Fibroblast of skin of right biceps (primary cell): ENCODE measurements at places on chromosomes 16 and 17.

DNA sequence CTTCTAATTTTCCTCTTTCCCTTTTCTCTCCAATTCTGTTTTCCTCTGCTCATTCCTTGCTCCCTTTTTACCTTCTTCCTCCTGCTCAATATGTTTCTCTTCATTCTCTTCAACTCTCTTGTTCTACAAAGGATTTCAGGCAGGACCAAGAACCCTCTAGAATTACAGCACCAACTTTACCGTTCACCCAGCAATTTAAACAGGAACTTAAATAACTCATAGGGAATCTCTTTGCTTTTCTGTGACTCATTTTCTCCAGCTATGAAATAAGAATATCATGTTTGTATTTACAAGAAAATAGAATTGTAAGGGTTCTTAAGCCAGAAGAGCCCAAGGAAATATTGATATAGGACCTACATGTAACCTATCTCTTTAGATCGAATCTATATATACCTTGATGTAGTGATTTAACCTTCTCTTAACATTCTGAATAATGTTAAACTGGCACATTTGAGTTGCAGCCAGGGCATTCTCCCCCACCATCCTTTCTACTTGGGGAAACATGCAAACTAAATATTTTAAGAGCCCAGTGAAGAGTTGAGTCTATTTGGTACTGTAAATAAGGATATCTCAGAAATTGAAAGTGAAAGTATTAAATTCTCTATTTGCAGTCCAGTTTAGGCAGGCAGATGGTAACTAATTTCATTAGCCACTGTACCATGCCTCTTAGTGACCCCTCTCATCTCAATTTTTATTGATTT, 137.0 kb downstream of the ANKFN1 start:
- DNase-seq: no peak

GRCh38 chr16:74695450-74696422, 4.9 kb downstream of the MLKL start:
- peak; percentile 85 for DNase-seq

DNA sequence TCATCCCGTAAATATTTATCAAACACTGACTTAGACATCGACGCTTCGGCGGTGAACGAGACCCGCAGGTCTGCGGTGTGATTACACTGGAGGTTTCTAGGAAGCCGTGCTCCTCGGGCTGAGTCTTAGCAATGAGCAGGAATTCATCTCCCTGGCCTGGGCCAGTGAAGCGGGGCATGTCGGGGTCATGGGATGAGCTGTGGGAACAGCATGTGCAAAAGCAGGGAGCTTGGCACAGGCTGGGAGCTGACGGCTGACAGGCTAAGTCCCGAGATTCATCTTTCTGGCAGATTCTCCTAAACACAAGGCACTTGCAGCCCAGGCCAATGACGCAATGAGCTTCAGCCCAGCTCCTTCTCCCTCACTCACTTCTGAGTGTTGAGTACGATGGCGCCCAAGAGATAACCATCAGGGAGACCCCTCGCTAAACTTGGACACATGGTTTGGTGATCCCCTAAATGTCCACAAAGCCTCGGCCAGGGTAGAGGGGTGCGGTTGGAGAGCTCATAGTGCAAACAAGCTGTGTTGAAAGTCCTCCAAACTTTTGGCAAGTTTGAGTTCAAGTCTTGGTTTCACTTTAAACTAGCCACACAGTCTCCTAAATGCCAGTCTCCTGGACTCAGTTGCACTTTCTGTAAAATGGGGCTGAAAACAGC, 12.8 kb downstream of the CRISPLD2 start:
- DNase-seq: peak; percentile 97

DNA sequence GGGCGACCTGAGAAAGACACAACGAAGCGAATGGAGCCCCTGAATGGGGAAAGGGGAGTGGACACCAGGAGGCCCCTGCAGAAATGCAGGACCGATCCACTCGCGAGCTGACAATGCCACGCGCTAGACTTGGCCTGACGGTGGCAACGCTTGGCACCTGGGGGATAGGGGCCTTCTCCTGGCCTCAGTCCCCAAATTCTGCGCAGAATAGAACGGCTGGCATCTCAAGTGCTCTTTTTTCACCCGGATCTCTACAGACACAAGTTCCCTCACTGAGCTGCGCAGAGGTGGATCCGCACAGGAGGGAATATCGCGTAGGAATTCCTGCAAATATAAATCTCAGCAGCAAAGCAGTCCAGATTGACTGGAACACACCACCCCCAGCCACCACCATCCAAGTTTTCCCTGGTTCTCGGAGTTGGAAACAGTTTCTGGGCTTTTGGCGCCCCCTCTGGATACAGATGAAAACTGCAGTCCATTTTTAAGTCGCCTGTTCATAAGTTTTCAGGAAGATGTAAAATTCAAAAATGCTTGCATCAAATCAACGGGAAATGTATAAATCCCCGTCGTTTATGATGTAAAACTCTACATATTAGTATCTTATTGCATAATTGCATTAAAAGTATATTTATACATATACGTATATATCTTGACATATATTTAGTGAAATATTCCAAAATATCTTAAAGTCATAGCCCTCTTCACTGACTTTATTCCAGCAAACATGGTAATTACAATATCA, 2.3 kb upstream of the SOX9 start:
- DNase-seq: peak; percentile 85

- no peak for DNase-seq
These were observed 9.9 kb downstream of the METTL22 start for GRCh38 chr16:8631373-8631772.

GRCh38 chr17:4795168-4795567, 796 bp upstream of the PSMB6 start:
- no peak for DNase-seq

GRCh38 chr17:17507465-17508011, 11.3 kb upstream of the RASD1 start:
- no peak for DNase-seq

GRCh38 chr16:159136-159849, 6.5 kb upstream of the HBM start:
- DNase-seq: no peak

DNA sequence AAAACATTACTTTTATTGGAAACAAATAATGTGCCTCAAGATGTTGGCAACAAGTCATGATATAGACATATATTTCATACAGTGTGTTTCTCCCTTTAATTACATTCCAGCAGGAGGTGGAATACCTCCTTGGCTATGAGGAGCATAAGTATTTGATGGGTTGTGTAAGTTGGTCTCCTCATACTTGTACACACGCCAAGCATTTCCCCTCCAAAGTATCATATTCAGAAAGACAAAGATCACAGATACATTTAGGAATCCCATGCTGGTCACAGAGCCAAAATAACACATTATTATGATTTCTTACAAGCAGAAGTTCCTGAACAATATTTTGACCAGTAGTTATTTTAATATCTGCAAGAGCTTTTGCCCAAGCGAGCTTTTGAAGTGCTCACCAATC, 57.8 kb downstream of the WSB1 start:
- DNase-seq: peak; percentile 76

DNA sequence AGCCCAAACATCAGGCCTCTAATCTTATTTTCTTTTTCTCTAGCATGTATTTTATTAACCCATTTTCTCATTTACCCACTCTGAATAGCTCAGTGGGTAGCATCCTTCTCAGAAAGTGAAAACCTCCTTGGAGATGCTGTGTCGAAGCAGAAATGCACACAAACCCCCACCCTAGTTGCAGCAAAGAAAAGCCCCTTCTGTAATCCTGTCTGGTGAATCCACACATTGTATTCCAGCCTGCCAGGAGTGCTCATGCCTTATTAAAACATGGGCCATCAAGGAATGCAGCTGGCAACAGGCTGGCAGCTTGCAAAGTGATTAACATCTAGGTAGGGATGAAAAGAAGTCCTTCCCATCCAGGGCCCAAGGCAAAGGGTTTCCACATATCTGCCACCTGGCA, 39.7 kb upstream of the AXIN2 start:
- DNase-seq: no peak

DNA sequence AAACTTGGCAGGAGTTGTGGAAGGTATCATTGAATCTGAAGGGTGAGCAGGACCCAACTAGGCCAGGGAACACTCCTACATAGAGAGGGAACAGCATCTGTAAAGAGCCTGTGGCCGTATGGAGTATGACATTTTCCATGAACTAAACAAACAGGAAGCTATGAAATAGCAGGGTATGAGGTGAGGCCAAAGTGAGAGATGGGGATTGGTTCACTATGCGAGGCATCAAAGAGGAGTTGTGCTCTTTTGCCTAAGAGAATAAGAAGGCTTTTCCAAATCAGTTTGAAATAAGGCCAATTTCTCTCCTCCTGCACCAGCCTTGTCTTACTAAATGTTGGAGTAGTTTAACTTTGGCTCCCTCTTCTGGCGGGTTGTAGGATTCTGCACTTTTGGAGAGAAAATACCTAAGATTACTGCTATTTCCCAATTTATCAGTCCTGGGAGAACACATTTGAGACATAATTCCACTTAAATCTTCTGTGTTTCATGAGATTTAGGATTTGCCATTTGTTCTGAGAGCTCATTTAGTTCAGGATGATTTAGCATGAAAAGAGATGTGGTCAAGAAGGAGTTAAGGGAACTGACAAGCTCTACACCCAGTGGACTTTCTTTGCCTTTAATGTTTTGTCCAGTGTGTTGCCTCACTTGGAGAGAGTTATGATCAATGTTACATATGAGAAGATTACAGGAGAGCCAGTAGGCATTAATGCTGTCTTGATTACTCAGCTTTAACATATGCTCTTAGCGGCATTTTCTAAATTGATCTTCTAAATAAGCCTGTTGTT, 55.4 kb downstream of the TNRC6C start:
- peak; percentile 75 for DNase-seq

GRCh38 chr16:88264641-88265285, 118.0 kb upstream of the ZNF469 start:
- peak; percentile 94 for DNase-seq

GRCh38 chr16:31148281-31148728, 1.6 kb downstream of the PRSS36 start:
- DNase-seq: no peak

DNA sequence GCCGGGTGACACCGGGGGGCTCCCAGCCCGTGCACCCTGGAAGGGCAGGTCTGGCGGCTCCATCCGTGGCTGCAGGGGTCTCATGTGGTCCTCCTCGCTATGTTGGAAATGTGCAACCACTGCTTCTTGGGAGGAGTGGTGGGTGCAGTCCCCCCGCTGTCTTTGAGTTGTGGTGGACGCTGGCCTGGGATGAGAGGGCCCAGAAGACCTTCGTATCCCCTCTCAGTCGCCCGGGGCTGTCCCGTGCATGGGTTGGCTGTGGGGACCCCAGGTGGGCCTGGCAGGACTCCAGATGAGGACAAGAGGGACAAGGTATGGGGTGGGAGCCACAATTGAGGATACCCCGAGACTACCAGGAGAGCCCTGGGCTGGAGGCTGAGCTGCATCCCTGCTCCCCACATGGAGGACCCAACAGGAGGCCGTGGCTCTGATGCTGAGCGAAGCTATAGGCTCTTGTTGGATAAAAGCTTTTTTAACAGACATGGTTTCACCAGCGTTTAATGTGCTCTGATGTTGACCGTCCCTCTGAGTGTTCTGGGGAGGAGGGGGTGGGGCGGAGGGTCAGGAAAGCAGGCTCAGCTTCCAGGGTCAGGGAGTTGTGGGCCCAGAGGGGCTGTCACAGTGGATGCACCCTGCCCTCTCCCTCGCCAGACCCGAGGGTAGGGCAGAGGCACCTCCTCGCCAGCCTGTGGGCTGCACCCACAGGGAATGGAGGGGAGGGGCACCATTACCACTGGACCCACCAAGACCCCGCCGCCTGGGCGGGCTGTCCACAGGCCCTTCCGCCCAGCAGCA, 5.4 kb downstream of the SPATA2L start:
- DNase-seq: no peak

GRCh38 chr17:27915709-27916108, 22.5 kb upstream of the LYRM9 start:
- DNase-seq: no peak

GRCh38 chr16:19882646-19883045, 2.0 kb downstream of the GPRC5B start:
- no peak for DNase-seq

GRCh38 chr17:13885953-13886889, 183.1 kb upstream of the COX10 start:
- peak; percentile 6 for DNase-seq

DNA sequence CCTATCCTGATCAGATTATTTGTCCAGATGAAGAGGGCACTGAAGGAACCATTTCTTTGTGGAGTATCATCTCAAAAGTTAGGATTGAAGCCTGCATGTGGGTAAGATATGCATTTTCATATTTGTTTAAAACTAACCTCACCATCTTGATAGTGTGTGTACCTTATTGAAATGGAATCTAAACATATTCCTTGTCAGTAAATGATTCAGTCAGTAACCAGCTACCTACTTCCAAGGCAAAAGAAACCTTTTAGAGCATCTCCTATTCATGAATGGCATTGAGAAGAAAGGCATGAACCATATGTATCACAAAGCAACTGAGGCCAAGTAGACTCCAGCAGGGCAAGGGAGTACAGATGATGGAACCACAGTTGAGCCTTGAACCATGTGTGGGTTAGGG, 57.6 kb downstream of the VMP1 start:
- DNase-seq: no peak

- peak; percentile 90 for DNase-seq
These were observed 58.4 kb downstream of the TOM1L2 start for GRCh38 chr17:17913695-17914332.

GRCh38 chr17:61205401-61205800, 194.2 kb upstream of the TBX2 start:
- DNase-seq: no peak

DNA sequence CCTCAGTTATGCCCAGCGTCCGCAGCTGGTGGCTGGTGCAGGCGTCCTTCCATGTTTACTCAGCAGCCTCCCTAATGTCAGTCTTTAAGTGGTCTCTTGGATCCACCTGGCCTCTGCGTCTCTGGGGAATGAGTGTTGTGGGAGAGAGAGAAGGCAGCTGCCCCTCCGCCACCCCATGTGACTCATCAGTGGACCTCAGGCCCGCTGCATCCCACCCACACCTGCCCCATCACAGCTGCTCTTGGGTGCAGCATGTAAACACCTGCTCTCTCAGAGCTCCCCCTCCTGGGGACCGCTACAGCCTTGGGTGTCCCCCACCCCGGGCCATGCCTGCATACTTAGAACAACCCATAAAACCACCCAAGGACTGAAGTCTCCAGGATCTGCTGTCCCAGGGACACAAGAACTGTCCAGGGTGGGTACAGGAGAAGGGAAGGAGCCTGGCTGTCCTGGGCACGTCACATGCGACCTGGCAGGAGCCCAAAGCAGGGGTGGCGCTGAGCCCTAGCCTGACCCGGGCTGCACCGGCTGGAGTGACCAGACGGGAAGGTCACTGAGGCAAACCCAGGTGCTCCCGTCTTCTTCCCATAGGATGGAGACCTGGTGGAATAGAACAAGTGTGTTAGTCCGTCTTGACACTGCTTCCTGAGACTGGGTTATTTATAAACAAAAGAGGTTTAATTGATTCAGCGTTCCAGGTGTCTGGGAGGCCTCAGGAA, 4.2 kb downstream of the C16orf90 start:
- DNase-seq: no peak

- DNase-seq: no peak
These were observed 130.7 kb downstream of the PRKCA start for GRCh38 chr17:66432996-66433551.

DNA sequence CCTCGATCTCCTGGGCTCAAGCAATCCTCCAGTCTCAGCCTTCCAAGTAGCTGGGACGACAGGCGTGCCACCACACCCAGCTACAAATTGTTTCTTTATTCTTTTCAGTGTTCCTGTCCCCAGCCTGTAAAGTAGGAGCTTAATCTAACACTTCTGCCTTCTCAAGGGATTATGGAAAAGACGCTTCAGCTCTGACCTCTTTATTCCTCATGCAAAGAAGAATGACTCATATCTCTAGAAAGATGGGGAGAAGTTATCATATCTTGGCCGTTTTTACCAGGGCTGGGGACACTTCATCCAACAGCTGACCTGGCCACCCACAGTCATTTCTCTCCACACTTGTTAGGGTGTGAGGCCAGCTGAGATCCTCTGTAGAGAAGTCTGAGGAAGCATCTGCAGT, 172.6 kb downstream of the HAPSTR1 start:
- DNase-seq: no peak
